CD14-positive monocyte (primary cell): ENCODE measurements at places on chromosomes 1 and 21.

- DNase-seq = no peak
- H3K27me3 ChIP-seq = no peaks in the 10 kb centered on the region
- peaks cover 93% of the 10 kb centered on the region for H3K36me3 ChIP-seq
- H3K4me1 ChIP-seq = peaks cover 87% of the 10 kb centered on the region
These were observed 13.4 kb downstream of the LAPTM5 start for GRCh38 chr1:30744060-30744756.

GRCh38 chr1:17027900-17028299 is 16.2 kb upstream of the ATP13A2 start:
- peak overlapping the region; percentile 38 for H3K27ac ChIP-seq
- H3K4me3 ChIP-seq = no peak overlapping the region
- no peak for DNase-seq

- H3K4me1 ChIP-seq = peaks cover 4% of the 10 kb centered on the region
- H3K27ac ChIP-seq = no peak overlapping the region
- no peaks in the 10 kb centered on the region for H3K36me3 ChIP-seq
- no peaks in the 10 kb centered on the region for H3K27me3 ChIP-seq
- H3K4me3 ChIP-seq = no peak overlapping the region
These were observed 120.9 kb upstream of the PRDX6 start for GRCh38 chr1:173356191-173356762.

- no peak overlapping the region for H3K4me3 ChIP-seq
- no peaks in the 10 kb centered on the region for H3K27me3 ChIP-seq
- no peak overlapping the region for H3K27ac ChIP-seq
- peaks cover 5% of the 10 kb centered on the region for H3K4me1 ChIP-seq
- H3K36me3 ChIP-seq = no peaks in the 10 kb centered on the region
These were observed 72.9 kb downstream of the LBR start for GRCh38 chr1:225354906-225355305.

DNA sequence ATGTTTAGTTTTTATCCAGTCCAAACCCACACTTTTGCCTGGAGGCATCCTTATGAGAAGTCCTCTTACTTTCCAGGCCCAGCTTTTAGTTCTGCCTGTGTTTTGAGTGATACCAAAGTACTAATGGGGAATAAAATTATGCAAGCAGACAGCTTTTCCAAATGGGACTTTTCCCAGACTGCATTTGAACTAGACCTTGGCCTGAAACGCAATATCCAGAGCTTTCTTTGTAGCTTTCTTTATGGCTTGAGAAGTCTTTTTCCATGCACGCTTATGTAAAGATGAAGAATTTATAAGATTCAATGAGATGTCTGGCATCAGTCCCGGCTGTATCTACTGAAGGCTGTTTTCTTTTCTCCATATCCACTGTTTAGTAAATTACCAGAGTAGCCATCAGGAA is 236.6 kb upstream of the RAB4A start:
- no peaks in the 10 kb centered on the region for H3K36me3 ChIP-seq
- H3K27ac ChIP-seq = no peak overlapping the region
- H3K27me3 ChIP-seq = no peaks in the 10 kb centered on the region
- no peak for DNase-seq
- H3K4me3 ChIP-seq = no peak overlapping the region
- H3K4me1 ChIP-seq = peaks cover 69% of the 10 kb centered on the region

GRCh38 chr1:192598589-192598988 is 23.0 kb downstream of the RGS1 start:
- DNase-seq = no peak
- no peaks in the 10 kb centered on the region for H3K27me3 ChIP-seq
- H3K36me3 ChIP-seq = no peaks in the 10 kb centered on the region
- H3K4me1 ChIP-seq = no peaks in the 10 kb centered on the region

GRCh38 chr1:162193221-162193620 is 123.7 kb downstream of the NOS1AP start:
- no peak overlapping the region for H3K4me3 ChIP-seq
- no peak for DNase-seq
- H3K27ac ChIP-seq = no peak overlapping the region
- peaks cover 4% of the 10 kb centered on the region for H3K4me1 ChIP-seq
